ENCODE measurements at places on chromosomes 3 and 15.

- no peak for DNase-seq
Measured at GRCh38 chr3:183385698-183386613, 42.5 kb downstream of the MCF2L2 start.

DNA sequence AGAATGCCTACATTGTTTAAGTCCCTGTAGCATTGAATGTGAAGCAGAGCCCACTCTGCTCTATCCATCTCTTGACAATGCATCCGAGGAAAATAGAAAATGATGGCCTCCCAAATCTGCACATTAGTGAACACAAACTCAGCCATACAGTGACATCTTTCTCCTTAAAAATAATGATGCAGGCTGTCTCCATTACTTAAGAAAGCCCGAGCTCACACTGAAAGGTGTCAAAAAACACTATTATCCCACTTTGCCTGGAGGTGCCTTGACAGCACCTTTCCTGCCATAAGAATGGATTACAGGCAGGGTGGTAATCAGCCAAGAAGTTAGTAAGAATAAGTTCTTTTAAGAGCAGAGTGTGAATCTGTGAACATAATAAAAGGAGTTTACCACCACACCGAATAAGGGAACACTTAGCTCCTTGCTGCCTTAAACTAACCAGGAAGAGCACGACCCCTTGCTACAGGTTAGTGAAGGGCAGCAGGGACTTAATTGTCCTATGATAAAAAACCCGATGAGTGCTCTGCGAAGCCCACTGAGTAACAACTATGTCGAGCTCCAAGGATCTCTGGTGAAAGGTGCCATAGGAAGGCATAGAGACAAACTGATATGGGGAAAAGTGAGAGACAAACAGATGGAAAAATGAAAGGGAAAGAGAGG lies 123.2 kb upstream of the TUSC7 start:
- no peak for DNase-seq

DNA sequence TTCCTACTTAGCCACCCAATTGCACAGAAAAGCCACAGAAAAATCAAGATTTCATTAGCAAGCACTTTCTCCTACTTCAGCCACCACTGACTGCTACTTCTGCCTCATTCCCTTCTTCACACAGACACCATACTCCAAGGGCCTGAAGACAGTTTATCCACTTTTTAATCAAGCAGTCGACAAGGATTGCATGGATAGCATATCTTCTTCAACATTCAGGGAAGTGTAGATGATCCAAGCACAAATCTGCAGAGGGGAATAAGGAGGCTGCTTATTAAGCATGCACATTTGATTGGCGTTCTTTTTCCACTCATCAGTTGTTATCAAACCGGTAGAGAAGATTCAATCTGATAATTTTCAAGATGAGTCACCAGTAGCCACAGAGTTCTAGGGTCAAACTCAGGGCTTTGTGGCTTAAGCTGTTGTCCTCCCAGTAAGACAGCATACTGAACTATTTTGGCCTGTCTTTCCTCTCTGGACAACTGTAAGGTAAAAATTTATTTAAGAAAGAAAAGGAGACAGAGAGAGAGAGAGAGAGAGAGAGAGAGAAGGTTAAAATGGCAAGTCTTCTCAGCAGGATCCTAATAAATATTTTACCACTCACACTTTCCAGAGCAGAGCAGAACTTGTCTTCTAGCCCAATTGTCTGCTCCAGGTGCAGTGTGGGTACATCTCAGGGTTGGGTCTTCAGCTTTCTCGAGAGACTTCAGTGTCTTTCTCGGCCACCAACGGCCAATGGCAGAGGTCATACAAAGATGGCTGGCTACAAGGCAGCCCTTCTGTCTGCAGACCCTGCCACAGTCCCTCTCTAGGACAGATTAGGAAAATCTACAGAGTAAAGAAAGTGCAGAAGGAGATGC lies 80.6 kb upstream of the BHLHE40 start:
- DNase-seq = no peak

GRCh38 chr3:107956991-107957900 lies 133.6 kb downstream of the CD47 start:
- DNase-seq = no peak

DNA sequence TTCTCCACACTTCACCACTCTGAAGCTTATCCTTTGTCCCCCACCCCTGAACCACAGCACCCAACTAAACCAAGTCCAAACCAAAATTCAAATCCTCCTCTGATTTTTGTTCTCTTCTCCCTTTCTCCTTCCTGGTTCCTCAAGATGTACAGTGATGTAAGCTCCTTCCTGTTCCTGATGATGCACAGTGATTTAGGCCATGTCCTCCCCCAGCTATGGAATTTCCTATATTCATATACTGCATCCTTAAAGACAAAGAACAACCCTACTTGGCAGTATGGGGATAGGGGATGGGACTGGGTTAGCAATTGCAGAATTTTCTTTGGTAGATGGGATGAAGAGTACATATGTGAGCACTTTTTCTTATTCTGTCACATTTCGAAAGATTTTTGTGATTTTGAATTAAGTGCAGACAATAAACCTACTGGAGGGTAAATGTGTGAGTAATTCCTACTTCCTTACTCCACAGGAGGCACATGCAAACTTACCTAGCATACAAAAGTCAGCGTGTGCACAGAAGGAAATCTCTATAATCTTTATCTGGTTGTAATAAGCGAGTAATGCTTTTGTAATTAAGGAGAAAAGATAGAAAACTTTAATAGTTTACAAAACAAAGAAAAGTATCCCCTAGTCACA lies 125.0 kb downstream of the ANO10 start:
- no peak for DNase-seq

- DNase-seq = no peak
Measured at GRCh38 chr3:13666781-13667709, 118.1 kb downstream of the FBLN2 start.

DNA sequence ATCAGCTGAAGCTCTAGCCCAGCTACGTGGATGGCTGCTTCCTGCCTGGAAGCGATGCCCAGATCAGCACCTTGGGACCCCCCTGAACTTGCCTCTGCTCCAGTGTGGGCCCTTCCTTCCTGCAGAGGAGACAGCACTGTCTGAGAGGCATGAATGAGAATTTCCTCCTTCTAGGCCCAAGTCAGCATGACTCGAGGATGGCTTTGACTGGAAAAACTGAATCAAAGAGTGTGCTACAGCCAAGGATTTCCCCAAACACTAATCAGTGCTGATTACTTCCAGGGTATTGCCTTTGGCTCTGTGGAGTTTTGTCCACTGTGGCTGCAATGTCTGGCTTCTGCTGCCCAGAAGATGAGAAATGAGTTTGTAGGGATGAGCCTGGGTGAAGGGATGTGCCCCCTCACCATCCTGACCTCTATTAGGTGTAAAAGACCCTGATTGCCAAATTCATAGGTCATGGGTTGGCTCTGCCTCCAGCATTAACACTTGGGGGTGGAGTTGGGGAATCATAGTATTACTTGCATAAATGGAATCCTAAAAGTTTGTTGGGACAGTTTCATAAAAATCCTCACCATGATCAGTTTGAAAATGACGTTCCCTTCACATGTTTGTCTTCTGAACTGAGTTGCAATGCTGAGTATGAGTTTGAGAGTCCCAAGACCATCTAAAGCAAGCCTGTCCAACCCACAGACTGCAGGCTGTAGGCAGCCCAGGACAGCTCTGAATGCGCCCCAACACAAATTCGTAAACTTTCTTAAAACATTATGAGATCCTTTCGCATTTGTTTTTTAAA lies 36.7 kb downstream of the FLNB start:
- DNase-seq = no peak
